ENCODE measurements at places on chromosomes 3 and 15. TPM values are rescaled to one million over a fixed set of nuclear protein-coding genes. Genes with fewer than 3 reads are reported as not detected.

DNA sequence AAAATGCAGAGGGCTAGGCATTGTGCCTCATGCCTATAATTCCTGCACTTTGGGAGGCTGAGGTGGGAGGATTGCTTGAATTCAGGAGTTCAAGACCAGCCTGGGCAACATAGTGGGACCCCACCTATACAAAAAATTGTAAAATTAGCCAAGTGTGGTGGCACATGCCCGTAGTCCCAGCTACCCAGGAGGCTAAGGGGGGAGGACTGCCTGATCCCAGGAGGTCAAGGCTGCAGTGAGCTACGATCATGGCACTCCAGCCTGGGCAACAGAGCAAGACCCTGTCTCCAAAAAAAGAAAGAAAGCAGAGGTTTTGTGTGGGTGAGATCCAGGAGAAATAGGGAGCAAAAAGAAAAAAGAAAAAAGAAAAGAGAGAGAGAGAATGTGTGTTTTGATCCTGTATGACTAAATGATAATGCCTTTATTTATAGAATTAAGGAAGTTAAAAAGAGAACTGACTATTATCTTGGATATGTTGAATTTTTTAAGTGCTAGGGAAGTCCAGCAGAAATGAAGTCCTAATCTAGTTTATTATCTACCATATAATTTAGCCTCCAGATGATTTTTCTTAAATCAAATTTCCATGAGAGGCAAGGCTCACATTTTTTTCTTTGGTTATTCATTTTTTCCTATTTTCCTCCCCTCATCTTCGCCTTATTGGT, 4.8 kb downstream of the TTBK2 start:
- H3K36me3 ChIP-seq = no peaks in the 10 kb centered on the region
- H3K27ac ChIP-seq = no peak overlapping the region
- no peak overlapping the region for H3K4me3 ChIP-seq
- DNase-seq = no peak
- H3K27me3 ChIP-seq = no peaks in the 10 kb centered on the region

DNA sequence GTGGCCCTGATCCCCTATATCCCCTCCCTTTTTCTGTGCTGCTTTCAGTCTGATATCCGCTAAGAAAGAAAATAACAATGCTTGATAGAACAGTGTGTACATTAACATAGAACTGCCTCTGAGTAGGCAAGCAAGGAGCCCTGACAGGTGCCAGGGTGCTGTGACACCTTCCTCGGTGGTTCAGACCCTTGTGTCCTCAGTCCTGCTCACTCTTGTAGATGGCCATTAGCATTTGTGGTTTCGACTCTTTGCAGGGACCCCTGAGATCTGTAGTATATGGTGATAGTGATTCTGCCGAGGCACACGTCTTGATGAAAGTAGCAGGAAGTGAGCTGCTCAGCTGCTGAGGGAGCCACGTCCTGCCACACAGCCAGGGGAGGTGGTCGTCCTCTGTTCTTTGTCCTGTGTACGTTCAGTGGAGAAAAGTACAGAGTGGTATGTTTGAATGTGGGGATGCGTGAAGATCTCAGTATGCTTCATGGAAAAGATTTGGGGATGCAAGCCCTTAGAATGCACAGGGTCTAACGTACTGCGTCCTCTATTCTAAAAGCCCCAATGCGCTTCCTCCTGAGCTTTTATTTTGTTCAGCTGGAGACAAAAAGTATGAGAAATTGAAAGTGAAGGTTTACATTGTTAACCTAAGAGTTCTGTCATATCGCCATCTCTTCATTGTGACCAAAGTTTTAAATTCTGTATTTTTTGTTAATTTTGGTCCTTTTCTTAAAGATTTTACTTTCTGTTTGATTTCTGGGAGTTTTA, 35.4 kb downstream of the PXYLP1 start:
- peak overlapping the region; percentile 51 for H3K4me3 ChIP-seq
- H3K4me1 ChIP-seq = peaks cover 7% of the 10 kb centered on the region
- H3K27ac ChIP-seq = peak overlapping the region; percentile 61

- H3K4me3 ChIP-seq = no peak overlapping the region
- no peaks in the 10 kb centered on the region for H3K4me1 ChIP-seq
- H3K27ac ChIP-seq = no peak overlapping the region
- DNase-seq = no peak
These were observed 88.3 kb upstream of the PRR23C start for GRCh38 chr3:139132976-139133375.

Gene IGSF10
- not detected for total RNA-seq

GRCh38 chr15:32669896-32670611, 28.5 kb downstream of the SCG5 start:
- no peak for DNase-seq
- no peak overlapping the region for H3K27ac ChIP-seq
- H3K27me3 ChIP-seq = no peaks in the 10 kb centered on the region
- no peak overlapping the region for H3K4me3 ChIP-seq
- H3K36me3 ChIP-seq = no peaks in the 10 kb centered on the region

Gene LRRC31
- total RNA-seq = not detected

Gene NANOGP8
- not detected for total RNA-seq

Gene MYZAP
- 1.4 TPM for total RNA-seq

- peaks cover 87% of the 10 kb centered on the region for H3K4me1 ChIP-seq
- H3K4me3 ChIP-seq = peak overlapping the region; percentile 40
- H3K36me3 ChIP-seq = no peaks in the 10 kb centered on the region
These were observed 33.5 kb downstream of the IRAK2 start for GRCh38 chr3:10198226-10198625.

DNA sequence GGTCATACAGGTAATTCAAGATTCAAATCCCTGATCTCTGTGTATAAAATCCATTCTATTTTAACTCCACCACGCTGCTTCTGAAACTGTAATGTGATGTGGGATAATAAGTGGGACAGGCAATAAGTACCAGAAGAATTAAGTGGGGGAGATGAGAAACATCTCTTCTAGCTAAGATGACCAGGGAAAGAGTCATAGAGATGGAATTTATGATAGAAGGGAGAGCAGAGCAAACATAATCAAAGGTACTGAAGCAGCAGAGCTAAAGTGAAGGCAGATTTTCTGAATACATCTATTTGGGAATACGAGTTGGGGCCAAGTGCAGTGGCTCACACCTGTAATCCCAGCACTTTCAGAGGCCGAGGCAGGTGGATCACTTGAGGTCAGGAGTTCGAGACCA, 4.9 kb downstream of the MRPL47 start:
- no peak overlapping the region for H3K27ac ChIP-seq
- H3K4me1 ChIP-seq = peaks cover 9% of the 10 kb centered on the region
- no peak overlapping the region for H3K4me3 ChIP-seq
- peaks cover 61% of the 10 kb centered on the region for H3K36me3 ChIP-seq
- DNase-seq = no peak

DNA sequence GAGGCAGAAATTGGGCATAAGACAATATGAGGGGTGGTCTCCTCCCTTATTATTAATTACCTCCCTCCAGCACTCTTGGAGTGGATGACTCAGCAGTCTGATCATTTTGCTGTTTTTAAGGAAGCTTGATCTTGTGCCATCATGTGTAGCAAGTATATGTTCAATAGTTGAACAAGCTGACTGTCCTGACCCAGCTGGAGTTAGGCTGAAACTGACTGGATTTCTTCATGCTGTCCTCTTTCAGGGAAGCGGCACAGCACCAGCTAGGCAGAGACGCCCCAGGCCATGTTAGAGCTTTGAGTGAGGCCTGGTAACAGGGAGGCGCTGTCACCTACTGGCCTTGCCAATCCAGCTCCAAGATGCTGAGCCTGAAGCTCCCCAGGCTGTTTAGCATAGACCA, 54.4 kb upstream of the KIF23 start:
- no peak overlapping the region for H3K27ac ChIP-seq
- no peak for DNase-seq
- no peak overlapping the region for H3K4me3 ChIP-seq
- H3K27me3 ChIP-seq = no peaks in the 10 kb centered on the region
- no peaks in the 10 kb centered on the region for H3K36me3 ChIP-seq

DNA sequence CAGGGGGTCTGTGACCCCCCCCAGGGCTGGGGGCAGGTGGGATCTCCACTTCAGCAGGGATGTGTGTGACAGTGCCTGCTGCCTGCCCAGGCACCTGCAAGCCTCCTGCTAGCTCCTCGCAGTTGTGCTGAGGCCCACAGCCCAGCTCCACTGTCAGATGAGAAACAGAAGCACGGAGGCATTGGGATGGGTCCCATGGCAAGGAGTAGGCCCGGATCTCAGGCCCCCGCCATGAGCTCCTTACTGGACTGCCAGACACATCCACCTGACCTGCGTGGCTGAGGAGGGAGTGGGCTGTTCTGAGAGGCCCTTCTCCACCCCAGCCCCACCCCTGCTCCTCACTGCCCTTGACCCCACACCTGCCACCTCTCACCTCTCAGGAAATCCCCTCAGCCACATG, 18.2 kb upstream of the SKOR1 start:
- no peak overlapping the region for H3K4me3 ChIP-seq
- no peak for DNase-seq
- H3K27ac ChIP-seq = no peak overlapping the region
- H3K4me1 ChIP-seq = peaks cover 13% of the 10 kb centered on the region

Gene CLDN16
- total RNA-seq = not detected

GRCh38 chr15:38610748-38611147, 46.1 kb upstream of the RASGRP1 start:
- peak overlapping the region; percentile 7 for H3K4me3 ChIP-seq
- peaks cover 21% of the 10 kb centered on the region for H3K4me1 ChIP-seq
- no peaks in the 10 kb centered on the region for H3K27me3 ChIP-seq
- DNase-seq = peak; percentile 72
- no peaks in the 10 kb centered on the region for H3K36me3 ChIP-seq

- H3K4me3 ChIP-seq = no peak overlapping the region
- H3K36me3 ChIP-seq = no peaks in the 10 kb centered on the region
- no peak for DNase-seq
- H3K27me3 ChIP-seq = no peaks in the 10 kb centered on the region
- H3K27ac ChIP-seq = no peak overlapping the region
- H3K4me1 ChIP-seq = no peaks in the 10 kb centered on the region
These were observed 30.8 kb downstream of the RTP4 start for GRCh38 chr3:187398955-187399354.

Gene CCR5
- total RNA-seq = 0.17 TPM

GRCh38 chr3:61358364-61358763, 107.1 kb upstream of the FHIT start:
- no peaks in the 10 kb centered on the region for H3K27me3 ChIP-seq
- no peak overlapping the region for H3K27ac ChIP-seq
- H3K36me3 ChIP-seq = no peaks in the 10 kb centered on the region
- no peak for DNase-seq
- H3K4me3 ChIP-seq = no peak overlapping the region

DNA sequence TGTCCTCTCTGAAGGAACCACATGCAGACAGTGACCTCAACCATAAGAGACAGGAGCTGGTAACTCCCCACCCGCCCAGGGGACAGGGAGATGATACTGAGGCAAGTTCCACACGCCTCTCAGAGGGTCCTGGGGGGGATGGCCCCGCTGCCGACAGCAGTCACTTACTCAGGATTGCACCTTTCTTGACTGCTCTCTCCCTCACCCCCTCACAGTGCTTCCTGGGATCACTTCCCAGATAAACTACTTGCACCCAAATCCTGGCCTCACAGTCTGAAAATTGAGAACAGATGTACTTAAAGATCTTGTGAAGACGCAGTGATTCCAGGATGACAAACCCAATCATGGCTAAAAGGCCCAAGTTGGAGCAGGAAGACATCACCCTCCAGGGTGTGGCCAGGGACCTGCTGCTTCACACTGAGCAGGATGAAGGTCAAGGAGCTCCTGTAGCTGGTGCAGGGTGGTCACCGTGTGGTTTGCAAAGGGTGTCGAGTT, 207.6 kb downstream of the ADAMTS17 start:
- DNase-seq = no peak
- no peak overlapping the region for H3K4me3 ChIP-seq
- H3K27ac ChIP-seq = no peak overlapping the region
- H3K36me3 ChIP-seq = no peaks in the 10 kb centered on the region
- H3K27me3 ChIP-seq = no peaks in the 10 kb centered on the region

DNA sequence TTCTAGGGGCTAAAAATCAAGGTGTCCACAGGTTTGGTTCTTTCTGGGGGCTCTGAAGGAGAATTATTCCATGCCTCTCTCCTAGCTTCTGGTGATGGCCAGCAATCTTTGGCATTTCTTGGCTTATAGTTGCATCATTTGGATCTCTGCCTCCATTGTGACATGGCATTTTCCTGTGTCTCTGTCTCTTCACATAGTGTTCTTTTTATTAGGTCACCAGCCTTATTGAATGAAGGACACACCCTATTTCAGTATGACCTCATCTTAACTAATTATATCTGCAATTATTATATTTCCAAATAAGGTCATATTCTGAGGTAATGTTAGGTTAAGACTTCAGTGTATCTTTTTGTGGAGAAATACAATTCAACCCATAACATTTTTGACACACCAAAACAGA, 3.2 kb upstream of the GBE1 start:
- no peak overlapping the region for H3K4me3 ChIP-seq
- H3K4me1 ChIP-seq = peaks cover 14% of the 10 kb centered on the region
- DNase-seq = no peak
- no peak overlapping the region for H3K27ac ChIP-seq

DNA sequence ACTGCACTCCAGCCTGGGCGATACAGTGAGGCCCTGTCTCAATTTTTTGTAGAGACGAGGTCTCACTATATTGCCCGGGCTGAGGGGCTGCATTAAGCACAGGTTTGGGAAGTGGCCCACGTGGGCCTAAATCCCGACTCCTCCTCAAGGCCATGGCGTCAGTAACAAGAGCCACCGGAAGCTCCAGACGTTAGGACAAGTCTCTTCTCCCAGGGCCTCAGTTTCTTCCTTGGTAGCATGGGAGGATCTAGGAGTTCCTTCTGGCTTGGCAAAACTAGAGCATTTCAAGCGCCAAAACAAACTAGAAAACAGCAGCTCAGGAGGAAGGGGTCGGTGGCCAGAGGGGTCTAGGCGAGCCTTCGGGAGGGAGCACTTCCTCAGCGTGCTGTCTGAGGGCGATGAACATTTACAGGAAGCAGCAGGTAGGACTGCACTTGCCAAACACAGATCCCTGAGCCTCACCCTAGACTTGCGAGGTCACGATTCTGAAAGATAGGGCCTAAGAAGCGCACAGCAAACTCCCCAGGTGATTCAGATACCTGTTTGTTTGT, 536 bp downstream of the SNAPC5 start:
- H3K27ac ChIP-seq = peak overlapping the region; percentile 96
- peaks cover 11% of the 10 kb centered on the region for H3K36me3 ChIP-seq
- H3K4me3 ChIP-seq = peak overlapping the region; percentile 94
- no peaks in the 10 kb centered on the region for H3K27me3 ChIP-seq

- H3K36me3 ChIP-seq = no peaks in the 10 kb centered on the region
- H3K4me3 ChIP-seq = no peak overlapping the region
- H3K27me3 ChIP-seq = peaks cover 7% of the 10 kb centered on the region
- no peak for DNase-seq
These were observed 7.1 kb downstream of the THRB start for GRCh38 chr3:24487325-24488262.

GRCh38 chr3:61562721-61563312, 1.4 kb downstream of the PTPRG start:
- peaks cover 56% of the 10 kb centered on the region for H3K27me3 ChIP-seq
- peak; percentile 5 for DNase-seq
- H3K4me1 ChIP-seq = peaks cover 15% of the 10 kb centered on the region

Gene KIF7
- total RNA-seq = not detected

GRCh38 chr3:195101001-195101583, 169.9 kb downstream of the XXYLT1 start:
- DNase-seq = peak; percentile 85
- peaks cover 47% of the 10 kb centered on the region for H3K4me1 ChIP-seq
- H3K27ac ChIP-seq = peak overlapping the region; percentile 83
- no peaks in the 10 kb centered on the region for H3K36me3 ChIP-seq
- peak overlapping the region; percentile 61 for H3K4me3 ChIP-seq
- no peaks in the 10 kb centered on the region for H3K27me3 ChIP-seq

- H3K27me3 ChIP-seq = no peaks in the 10 kb centered on the region
- DNase-seq = no peak
- no peak overlapping the region for H3K4me3 ChIP-seq
- no peaks in the 10 kb centered on the region for H3K4me1 ChIP-seq
- H3K36me3 ChIP-seq = no peaks in the 10 kb centered on the region
These were observed 263.2 kb downstream of the NLGN1 start for GRCh38 chr3:173660645-173661299.
